ENCODE measurements at places on chromosomes 5 and 9.

- no peak for DNase-seq
These were observed 609.7 kb upstream of the DAB2 start for GRCh38 chr5:40034441-40034840.

DNA sequence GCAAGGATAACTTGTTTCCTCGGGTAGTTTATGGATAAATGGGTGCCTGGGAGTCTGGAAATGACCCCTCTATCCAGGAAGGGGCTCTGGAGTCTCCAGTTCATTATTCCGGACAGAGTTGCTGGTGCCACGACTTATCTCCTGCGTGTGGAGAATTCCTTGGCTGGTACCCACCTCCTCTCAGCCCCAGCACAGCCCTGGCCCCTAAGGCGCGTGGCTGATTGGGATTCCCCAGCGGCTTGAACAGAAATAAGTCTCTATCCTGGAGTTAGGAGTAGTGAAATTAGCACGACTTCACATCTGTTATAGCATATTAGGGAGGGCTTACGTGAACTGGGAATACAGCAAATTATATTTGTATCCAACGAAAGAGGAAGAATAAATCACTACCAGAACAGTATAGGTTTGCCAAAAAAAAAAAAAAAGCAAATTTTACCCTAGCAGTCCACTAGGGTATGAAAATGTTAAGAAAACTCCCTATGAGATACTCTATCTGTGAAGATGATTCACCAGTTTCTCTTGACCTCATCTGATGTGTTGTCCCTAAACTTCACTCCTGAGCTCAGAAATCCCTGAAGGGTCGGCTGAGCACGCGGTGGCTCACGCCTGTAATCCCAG, 172.5 kb upstream of the OTULINL start:
- DNase-seq, result no peak

DNA sequence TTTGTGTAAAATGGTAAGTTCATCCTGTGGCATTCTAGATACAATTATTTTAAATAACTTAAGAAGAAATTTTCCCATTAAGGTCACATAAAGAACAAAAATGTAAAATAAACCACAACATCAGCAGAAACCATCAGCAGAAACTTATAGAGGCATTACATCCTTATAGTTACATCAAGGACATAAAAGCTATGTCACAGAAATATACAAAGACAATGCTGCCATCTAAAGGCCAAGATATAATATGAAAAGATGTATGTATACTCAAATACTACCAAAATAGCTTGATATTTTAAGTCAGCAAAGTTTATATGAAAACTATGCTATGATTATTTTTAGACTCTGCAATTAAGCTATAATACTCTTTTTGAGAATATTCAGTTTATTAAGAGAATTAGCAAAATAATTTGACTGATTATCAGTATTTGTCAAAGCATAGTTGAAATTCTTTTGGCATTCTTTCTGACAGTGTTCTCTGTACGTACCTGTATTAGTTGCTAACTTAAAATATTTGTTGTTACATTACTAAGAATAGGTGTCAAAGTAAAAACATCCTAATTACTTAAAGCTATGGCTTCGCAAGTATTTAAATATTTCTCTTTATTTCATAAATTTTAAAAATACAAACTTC, 36.2 kb downstream of the FBXL17 start:
- no peak for DNase-seq

- DNase-seq, result no peak
These were observed 1154.7 kb downstream of the DTWD2 start for GRCh38 chr5:117833691-117834090.

GRCh38 chr9:119050281-119050680, 319.0 kb downstream of the BRINP1 start:
- no peak for DNase-seq

GRCh38 chr5:143119291-143119769, 284.2 kb downstream of the NR3C1 start:
- DNase-seq, result no peak

- no peak for DNase-seq
These were observed 1.3 kb upstream of the SVEP1 start for GRCh38 chr9:110580850-110581249.

DNA sequence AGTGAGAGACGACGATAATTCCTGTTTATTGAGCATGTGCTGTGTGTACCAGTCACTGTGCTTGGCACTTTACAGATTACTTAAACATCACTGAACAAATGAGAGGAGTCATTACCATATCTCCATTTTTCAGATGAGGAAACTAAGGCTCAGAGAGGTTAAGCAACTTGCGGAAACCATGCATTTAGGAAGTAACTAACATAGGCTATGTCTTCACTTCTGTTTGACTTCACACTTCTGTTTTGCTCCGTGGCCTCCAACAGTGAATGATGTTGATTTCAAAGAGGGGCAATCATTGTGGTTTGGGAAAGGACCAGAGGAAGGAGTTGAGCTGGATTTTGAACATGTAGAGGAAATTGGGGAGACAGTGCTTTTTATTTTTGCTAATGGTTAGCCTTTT, 16.7 kb downstream of the GCNT1 start:
- DNase-seq, result no peak

DNA sequence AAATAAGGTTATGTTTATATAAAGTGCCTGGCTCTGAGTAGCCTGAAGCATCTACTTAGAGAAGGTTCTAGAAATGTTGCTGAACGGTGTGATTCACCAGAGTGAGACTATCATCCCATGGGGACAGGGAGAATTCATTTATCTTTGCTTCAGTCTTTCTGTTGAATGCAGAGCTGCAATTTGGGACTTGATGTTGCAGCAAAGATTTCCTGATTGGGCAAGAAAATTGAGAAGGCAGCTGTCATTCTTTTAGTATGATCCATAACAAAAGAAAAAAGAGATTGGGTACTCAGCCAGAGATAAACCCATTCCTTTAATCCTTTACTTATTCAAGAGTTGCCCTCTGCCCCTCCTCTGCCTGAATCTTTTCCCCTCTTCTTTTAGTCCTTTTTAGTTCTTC, 456.3 kb upstream of the WWC1 start:
- no peak for DNase-seq

DNA sequence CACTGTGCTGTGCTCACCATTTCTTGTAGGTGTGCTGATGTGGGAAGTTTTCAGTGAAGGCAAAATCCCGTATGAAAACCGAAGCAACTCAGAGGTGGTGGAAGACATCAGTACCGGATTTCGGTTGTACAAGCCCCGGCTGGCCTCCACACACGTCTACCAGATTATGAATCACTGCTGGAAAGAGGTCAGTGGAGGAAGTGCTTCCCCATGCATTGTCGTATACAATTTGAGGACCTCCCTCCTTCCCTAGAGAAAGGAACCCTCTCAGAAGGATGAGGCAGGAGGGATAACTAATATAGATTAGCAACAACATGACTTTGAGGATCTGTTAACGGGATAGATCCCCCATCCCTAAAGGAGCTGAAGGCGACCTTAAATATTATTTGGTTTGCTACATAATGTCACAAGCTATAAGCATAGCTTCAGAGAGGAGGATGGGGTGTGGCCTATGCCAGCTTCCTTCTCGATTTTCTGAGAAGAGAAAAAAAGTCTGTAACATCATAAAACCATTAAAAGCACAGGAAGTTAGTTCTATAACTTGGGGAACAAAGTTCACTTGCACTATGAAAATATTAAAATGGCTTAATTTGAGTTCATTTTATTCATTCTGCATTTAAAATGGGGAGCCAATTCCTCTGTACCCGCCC, 17.0 kb upstream of the CYFIP2 start:
- no peak for DNase-seq

- DNase-seq, result no peak
These were observed 72.6 kb upstream of the PUM3 start for GRCh38 chr9:2916382-2916985.

DNA sequence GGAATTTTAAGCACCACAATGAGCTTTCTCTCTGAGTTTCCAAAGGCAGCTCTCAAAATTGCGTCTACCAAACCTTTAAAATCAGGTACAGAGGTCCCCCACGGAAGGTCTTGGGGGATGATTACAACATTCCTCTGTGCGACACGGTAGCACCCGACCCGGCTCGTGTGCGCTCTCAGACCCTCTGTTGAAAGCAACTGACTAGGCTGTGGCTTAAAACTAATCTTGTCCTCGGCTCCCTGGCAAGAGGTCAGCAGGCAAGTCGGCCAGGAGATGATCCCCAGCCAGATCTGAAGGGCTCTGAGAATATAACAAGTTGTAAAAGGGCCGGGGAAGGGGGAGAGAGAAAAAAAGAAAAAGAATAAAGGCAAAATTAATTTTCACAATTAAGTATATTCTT, 92.6 kb upstream of the LMX1B start:
- DNase-seq, result no peak

DNA sequence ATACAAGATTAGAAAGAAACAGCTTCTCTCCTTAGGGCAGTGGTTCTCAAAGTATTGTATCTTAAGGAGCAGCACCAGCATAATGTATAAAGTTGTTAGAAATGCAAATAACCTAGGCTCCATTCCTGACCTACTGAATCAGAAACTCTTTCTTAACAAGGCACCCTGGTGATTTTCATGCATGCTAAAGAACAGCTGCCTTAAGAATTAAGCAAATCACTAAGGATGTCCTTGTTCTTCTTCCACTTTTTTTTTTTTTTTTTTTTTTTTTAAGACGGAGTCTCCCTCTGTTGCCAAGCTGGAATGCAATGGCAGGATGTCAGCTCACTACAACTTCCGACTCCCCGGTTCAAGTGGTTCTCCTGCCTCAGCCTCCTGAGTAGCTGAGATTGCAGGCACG, 1095.2 kb upstream of the EDIL3 start:
- no peak for DNase-seq

- DNase-seq, result peak; percentile 41
These were observed at the start of gene MEGF10 for GRCh38 chr5:127290019-127290945. MEGF10 (plus strand) TSS chr5:127290796; CDS start chr5:127331309, 40,513 bp downstream.

DNA sequence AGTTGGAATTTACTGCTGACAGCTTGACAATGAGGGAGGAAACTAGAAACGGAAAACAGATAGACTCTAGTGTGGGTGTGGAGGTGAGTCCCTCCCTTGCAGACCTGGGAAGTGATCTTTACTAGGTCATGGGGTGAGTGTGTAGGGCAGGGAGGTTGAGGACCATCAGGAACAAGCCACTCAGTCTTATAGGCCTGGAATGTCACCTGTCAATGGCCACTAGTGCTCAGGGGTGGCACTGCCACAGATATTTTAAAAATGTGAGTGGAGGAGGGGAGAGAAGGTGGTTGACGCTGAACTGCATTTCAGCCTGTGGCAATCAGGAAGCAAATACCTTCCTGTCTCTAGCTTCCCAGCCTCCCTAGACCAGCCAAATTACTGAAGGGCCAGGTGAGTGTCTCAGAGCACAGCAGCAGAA, 9.0 kb downstream of the OR2S2 start:
- DNase-seq, result no peak

DNA sequence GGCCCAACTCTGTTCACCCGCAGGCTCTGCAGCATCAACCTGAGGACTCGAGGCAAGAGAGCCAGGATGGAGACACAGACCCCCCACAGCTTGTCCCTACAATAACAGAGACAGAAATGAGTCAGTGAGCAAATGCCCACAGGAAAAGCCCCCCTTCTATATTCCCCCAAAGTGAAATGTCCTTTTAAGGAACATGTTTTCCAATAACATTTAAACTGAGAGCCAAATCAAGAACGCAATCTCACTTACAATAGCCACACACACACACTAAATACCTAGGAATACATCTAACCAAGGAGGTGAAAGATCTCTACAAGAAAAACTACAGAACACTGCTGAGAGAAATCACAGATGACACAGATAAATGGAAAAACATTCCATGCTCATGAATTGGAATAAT, 49.0 kb downstream of the TEX10 start:
- no peak for DNase-seq

- DNase-seq, result no peak
These were observed 705.4 kb upstream of the RIOK2 start for GRCh38 chr5:97888439-97888838.

DNA sequence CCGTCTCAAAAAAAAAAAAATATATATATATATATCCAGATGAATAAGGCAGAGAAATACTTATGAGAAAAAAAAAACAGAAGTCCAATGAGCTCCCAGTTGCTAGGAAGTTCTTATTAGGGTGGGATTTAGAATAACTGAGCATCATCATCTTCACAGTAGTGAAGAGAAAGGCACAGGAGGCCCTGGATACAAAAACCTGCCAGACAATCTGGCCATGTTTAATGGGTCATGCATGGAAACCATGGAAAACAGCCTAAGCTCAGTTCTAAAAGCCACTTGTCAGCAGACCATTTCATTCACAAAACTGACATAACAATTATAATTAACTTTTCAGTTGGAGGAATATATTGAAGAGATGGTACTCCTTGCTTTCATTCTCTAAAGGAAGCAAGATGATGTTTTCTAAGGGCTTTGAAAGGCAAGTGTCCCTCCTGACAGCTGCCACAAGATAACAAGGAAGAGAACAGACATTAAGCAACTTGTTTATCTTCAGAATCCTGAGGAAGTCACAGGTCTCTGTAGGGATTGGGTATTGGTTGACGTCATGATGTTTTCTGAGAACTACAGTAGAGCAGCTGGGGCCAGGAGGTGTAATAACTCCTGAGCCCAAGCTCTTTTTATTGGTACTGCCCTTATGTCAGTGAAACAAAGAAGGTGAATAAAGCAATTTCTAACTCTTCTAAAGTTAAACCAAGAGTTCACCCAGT, 463.1 kb downstream of the DMAC1 start:
- DNase-seq, result no peak

GRCh38 chr9:136412962-136413361, 2.5 kb downstream of the PMPCA start:
- no peak for DNase-seq

- DNase-seq, result no peak
These were observed 449.4 kb upstream of the CDH10 start for GRCh38 chr5:25094219-25094618.

GRCh38 chr9:14710804-14711203, 11.7 kb downstream of the CER1 start:
- no peak for DNase-seq

GRCh38 chr5:149381986-149382338, 2.9 kb upstream of the IL17B start:
- DNase-seq, result peak; percentile 83

DNA sequence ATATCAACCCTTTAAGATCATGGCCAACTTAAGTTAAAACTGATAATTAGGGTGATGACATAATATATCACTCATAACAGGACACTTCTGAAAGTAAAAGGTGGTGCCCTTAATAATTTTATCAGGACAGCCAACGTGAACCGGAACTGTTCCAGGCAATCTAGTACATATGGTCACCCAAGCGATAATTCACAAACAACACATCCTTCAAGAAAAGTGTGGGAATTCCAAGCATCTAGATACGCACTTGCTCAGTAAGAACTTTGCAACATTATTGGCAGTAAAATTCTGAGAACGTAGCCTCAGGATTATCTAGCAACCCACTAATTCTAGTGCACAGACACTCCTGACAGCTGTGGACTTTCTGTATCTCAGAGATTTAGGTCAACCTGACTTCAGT, 85.7 kb downstream of the ALDH7A1 start:
- no peak for DNase-seq

DNA sequence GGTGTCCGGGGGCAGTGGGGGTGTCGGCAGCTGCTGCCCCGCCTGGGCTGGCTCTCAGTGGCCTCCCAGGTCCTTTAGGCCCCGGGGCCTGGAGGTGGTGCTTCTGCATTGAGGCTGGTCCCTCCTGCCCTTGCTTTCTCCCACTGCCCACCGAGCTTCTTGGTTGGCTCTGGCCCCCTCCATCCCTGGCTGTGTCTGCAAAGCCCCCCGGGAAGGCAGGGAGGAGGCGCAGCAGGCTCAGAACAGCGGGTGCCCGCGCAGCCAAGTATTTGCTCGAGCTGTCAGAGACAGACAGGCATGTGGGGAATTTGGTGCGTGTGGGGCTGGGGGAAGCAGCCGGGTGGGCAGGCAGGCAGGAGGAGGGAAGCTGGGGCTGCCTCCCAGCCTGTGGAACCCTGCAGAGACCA, 11.5 kb downstream of the CXXC5 start:
- no peak for DNase-seq
